Kidney capillary endothelial cell (primary cell): ENCODE measurements at places on chromosomes 12 and 14.

- peak; percentile 81 for DNase-seq
Observed at GRCh38 chr14:105090493-105091053, 25.3 kb upstream of the GPR132 start.

DNA sequence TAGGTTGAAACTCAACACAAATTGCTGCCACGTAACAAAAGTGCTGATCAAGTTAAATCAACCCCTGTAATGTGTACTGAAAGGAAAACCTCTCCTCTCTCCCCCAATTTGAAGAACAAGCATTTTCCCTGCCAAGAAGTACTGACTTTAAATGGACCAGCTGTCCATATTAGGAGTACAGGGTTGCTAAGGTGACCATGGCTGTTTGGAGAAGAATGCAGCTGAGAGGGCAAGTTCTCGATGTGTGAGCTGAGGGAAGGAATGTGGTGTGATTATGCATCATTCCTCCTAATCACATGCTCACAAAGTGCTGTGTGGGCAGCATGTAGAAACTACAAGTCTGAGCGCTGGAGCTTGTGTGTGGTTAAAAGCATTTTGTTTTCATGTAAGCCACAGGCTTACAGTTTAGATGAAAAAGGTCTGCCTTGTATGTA is 50.9 kb upstream of the CCT2 start:
- peak; percentile 5 for DNase-seq

DNA sequence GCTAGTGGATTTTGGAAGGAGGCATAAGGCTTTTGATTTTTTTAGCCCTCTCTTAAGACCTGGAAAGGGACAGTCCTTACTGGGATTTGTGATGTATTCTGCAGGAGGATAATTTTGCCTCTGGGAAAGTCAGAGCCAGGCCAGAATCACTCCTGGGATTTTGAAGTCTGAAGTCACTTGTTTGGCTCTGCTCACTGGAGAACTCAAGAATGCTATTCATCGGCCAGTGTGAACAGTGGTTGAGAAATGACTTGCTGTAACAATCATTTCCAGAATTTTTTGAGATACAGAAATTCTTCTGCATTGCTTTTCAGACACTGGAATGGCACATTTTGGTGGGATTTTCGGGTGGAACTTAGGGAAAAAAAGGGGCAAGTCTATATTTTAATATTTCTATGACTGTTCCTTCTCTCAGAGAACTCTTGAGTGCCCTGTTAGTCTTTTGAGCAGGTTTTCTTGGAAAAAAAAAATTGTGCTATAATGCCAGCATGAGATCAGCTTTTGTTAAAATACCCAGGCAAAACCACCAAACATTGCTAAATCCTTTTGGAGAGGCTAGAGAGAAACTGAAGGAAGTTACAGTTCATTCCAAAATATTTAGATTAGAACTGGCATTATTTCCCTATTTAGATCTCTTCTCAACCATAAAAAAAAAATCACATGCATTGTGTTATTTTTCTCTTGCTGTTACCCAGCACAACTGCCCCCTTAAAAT is 26.1 kb upstream of the BHLHE41 start:
- DNase-seq: no peak

GRCh38 chr14:69483765-69484443 is 624 bp upstream of the PLEKHD1 start:
- DNase-seq: no peak

DNA sequence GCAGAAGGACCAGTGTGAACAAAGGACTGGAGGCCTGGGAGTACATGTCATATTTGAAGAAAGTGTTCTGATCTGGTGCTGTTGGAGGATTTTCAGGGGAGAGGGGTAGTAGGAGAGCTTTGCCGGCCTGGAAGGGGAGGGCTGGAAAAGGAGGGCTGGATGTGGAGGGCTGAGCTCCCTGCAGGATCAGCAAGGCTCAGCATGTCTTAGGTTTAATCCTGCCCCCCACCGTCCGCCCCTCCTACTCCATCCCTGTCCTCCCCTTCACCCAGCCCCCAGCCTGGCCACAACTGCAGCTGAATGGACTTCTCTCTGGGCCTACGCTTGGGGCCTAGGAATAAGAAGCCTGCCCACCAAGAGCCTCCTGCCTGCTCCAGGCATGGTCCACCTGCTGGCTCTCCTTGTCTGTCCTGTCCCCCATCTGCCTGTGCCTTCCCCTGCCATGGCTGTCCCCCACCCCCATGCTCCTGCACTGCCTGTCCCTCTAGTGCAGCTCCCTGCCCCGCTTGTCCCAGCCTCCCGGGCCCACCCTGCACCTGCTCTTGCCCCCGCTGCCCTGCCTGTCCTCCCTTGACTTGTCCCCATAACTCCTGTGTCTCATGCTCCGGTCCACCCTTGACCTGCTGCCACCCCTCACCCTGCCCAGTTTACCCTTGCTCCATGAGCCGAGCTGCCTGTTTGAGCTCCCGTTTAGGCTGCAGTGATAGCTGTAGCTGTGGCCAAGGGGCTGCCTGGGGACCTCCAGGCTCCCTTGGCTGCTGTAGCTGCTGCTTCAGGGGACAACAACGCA is 9.8 kb upstream of the RARG start:
- no peak for DNase-seq

DNA sequence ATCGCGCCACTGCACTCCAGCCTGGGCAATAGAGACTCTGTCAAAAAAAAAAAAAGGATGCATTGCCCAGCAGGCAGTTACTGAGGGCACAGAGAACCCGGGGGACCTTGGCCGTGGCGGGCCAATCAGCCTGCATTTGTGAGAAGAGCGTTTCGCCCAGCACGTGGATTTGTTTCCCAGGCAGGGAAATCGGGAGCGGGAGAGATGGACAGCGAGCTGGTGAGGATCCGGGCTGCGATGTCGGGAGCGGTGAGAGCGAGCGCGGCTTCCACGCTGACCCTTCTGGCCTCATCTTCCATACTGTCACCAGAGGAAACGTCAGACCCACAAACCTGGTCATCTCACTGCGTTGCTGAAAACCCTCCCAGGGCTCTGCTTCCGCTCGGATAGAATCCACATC is 123.5 kb downstream of the RIMBP2 start:
- no peak for DNase-seq

- DNase-seq: no peak
Observed at GRCh38 chr12:22122359-22122758, 76.3 kb downstream of the CMAS start.

GRCh38 chr12:44930972-44931600 is 55.0 kb upstream of the NELL2 start:
- DNase-seq: peak; percentile 93
